Large intestine (tissue), 12 donors: ENCODE measurements at places on chromosomes 13 and 19.

DNA sequence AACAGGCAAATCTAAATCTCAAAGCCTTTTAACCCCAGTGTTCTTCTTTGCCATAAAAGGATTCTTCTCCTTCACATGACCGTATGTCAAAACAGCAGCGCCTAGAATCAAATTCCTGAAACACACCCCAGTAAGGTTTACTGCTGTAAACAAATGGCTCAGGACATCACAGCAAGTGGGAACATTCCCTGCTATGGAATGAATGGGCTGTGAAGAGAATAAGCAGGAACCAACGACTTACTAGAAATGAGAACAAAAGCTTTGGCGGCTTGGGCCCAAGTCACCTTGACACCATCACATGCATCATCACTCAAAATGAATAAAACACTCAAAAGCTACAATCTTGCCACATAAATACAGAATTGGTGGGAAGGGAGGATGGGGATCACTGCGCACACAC is 80.4 kb upstream of the SPATA13 start:
- no peaks in the 10 kb centered on the region for H3K27me3 ChIP-seq
- H3K4me3 ChIP-seq, result no peak overlapping the region
- peaks cover 27% of the 10 kb centered on the region for H3K4me1 ChIP-seq
- no peak for DNase-seq
- H3K36me3 ChIP-seq, result no peaks in the 10 kb centered on the region

DNA sequence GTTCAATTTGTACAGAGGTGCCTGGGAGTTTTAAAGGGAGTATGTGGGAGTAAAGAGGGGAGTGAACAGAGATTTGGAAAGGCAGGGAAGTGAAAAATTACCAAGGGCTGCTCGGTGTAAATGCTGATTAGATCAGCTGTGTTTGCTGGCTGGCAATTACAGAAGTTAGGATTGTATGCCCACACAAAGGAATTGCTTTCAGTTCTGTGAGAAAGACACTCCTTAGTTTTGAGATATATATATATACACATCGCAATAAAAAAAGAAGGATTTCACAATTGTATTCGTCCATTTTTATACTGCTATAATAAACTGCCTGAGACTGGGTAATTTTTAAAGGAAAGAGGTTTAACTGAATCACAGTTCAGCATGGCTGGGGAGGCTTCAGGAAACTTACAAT is 196.3 kb downstream of the SLITRK5 start:
- H3K4me3 ChIP-seq, result no peak overlapping the region
- no peaks in the 10 kb centered on the region for H3K36me3 ChIP-seq
- no peak overlapping the region for H3K27ac ChIP-seq
- H3K4me1 ChIP-seq, result no peaks in the 10 kb centered on the region

DNA sequence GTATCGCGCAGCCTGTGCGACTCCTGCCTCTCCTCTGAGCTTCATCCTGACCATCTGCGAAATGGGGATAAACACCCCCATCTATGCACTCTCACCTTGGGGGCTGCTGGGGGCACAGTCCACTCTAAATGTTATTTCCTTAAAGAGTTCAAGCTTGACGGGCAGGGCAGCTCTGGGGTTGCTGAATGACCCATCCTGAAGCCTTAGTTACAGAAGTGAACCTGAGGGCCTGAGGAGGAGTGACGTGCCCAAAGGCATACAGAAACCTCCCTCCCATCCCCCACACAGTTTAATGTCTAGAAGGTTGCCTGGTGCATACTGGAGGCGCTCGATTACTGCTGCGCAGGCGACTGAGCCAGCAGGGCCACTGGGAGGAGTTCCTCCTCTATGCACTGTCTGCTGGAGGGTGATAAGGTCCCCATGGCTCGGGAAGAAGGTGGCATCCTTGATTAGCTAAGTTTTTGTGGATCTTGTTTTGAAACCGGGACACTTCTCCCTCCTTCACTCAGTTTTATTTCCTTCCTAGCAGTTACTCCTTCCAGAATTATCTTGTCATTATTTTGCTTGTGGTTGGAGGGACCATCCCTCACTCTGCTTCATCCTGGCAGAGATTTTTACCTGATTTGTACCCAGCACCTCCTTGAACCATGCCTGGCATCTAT is 572 bp upstream of the FKBP8 start:
- DNase-seq, result peak; percentile 75
- no peaks in the 10 kb centered on the region for H3K27me3 ChIP-seq
- peaks cover 4% of the 10 kb centered on the region for H3K4me1 ChIP-seq
- H3K4me3 ChIP-seq, result peak overlapping the region; percentile 36

GRCh38 chr19:35755550-35756376 is 1.1 kb downstream of the HSPB6 start:
- peaks cover 25% of the 10 kb centered on the region for H3K4me1 ChIP-seq
- peak overlapping the region; percentile 67 for H3K27ac ChIP-seq
- peaks cover 23% of the 10 kb centered on the region for H3K27me3 ChIP-seq
- H3K4me3 ChIP-seq, result peak overlapping the region; percentile 81

GRCh38 chr13:88162076-88162702 is 491.0 kb downstream of the SLITRK5 start:
- H3K4me3 ChIP-seq, result no peak overlapping the region
- no peak overlapping the region for H3K27ac ChIP-seq
- H3K27me3 ChIP-seq, result no peaks in the 10 kb centered on the region
- DNase-seq, result no peak

GRCh38 chr13:76379341-76380105 is 506.7 kb downstream of the KCTD12 start:
- DNase-seq, result no peak
- no peak overlapping the region for H3K27ac ChIP-seq
- no peaks in the 10 kb centered on the region for H3K36me3 ChIP-seq
- H3K4me1 ChIP-seq, result no peaks in the 10 kb centered on the region
- no peaks in the 10 kb centered on the region for H3K27me3 ChIP-seq
- no peak overlapping the region for H3K4me3 ChIP-seq

GRCh38 chr13:59519819-59520218 is 643.9 kb downstream of the DIAPH3 start:
- no peak overlapping the region for H3K27ac ChIP-seq
- no peaks in the 10 kb centered on the region for H3K27me3 ChIP-seq
- no peak overlapping the region for H3K4me3 ChIP-seq
- H3K4me1 ChIP-seq, result no peaks in the 10 kb centered on the region

DNA sequence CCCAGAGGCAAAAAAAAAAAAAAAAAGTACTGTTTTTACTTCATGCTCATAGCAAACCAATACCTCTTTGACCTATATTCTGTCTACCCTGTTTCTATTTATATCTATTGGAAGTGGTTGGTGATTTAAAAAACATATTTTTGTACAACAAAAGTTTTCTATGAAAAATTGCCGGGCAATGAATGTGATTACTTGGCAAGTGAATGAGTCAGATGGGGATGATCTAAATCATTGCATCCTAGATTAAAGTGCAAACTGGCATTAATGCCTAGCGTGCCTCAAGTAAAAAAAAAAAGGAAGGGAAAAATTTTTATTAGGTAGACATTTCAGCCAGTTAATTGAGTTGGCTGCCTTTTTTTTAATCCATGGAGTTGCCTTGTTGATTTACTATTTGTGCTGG is 500.6 kb downstream of the KCTD12 start:
- H3K27me3 ChIP-seq, result no peaks in the 10 kb centered on the region
- no peaks in the 10 kb centered on the region for H3K4me1 ChIP-seq
- no peak overlapping the region for H3K4me3 ChIP-seq
- DNase-seq, result no peak
- H3K27ac ChIP-seq, result no peak overlapping the region

- H3K4me3 ChIP-seq, result no peak overlapping the region
- no peaks in the 10 kb centered on the region for H3K36me3 ChIP-seq
- H3K27me3 ChIP-seq, result no peaks in the 10 kb centered on the region
- no peaks in the 10 kb centered on the region for H3K4me1 ChIP-seq
- H3K27ac ChIP-seq, result no peak overlapping the region
Measured at GRCh38 chr13:43014162-43014561, 9.2 kb upstream of the DNAJC15 start.

- no peaks in the 10 kb centered on the region for H3K4me1 ChIP-seq
- no peak overlapping the region for H3K27ac ChIP-seq
- no peaks in the 10 kb centered on the region for H3K36me3 ChIP-seq
- no peak for DNase-seq
- no peak overlapping the region for H3K4me3 ChIP-seq
Measured at GRCh38 chr13:89900104-89900765, 1447.3 kb upstream of the MIR17HG start.

- no peaks in the 10 kb centered on the region for H3K27me3 ChIP-seq
- no peak overlapping the region for H3K4me3 ChIP-seq
- no peaks in the 10 kb centered on the region for H3K36me3 ChIP-seq
- H3K4me1 ChIP-seq, result peaks cover 17% of the 10 kb centered on the region
- peak overlapping the region; percentile 70 for H3K27ac ChIP-seq
Measured at GRCh38 chr13:28753208-28753892, 34.6 kb upstream of the SLC46A3 start.

DNA sequence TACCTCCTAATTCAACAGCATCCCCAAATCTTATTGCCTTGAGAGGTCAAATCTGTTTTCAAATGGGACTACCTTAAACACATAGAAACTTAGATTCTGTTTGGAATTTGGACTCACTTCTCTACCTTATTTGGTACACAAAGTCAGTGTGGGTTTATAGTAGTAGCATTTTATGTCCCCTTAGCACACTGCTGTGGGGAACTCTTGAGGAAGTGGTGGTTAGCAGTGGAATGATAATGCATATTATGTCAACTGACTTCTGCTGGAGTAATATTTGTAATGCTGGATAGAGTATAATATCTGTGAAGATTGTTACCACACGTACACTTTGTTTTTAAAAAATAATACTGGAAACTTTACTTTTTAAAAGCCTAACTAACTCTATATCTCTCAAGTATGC is 386.3 kb downstream of the NDFIP2 start:
- no peaks in the 10 kb centered on the region for H3K27me3 ChIP-seq
- no peak overlapping the region for H3K27ac ChIP-seq
- DNase-seq, result no peak
- H3K4me3 ChIP-seq, result no peak overlapping the region
- H3K36me3 ChIP-seq, result no peaks in the 10 kb centered on the region
